ENCODE measurements at places on chromosomes 3 and 15.
A peak's percentile ranks its signal among the peaks of the same experiment; 100 is the strongest.

DNA sequence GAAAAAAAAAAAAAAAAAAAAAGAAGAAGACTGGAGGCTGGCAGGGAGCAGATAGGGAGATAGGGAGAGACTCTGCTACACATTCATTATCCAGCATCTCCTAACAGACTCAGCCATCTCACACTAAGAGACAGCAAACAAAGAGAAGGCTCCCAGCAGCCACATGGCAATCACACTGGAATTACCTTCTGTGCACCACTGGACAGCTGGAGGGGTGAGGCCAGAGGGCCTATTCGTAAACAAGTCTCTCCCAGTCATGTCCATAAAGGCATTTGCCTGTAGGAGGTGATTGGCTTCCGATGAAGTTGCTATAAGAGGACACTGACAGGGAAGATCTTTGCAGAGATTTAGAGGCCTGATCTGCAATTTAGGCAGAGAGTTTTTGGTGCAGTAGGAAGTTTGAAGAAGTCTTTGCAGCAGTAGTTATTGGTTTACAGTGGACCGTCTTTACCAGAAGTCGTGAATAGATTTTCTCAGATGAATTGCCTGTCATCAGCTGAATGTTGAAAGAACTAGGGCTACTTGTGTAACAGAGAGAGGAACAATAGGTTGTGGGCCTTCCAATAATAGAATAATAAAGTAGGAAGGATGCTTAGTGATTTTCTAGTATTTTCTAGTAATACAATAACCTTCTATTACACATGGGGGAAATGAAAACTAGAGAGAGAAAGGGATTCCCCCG is 89.7 kb downstream of the TP63 start:
- DNase-seq: no peak

DNA sequence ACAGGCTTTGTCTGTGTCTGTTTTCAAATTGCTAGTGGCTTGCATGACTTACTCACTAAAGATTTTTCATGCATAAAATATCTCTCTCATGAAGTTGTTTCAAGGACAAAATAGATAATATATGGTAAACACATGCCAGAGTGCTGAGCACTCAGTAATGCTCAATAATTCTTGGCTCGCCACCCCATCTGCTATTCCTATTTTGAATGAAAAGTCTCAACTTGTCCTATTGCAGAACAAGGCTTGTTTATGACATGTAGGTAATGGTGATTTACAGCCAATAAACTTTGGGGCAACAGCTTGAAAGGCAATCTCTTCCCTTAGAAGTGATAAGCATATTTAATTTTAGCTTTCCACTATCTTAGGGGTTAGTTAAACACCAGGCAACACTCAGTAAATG is 789.0 kb upstream of the ROBO1 start:
- DNase-seq: no peak

GRCh38 chr3:10876661-10877060 is 60.6 kb downstream of the SLC6A11 start:
- DNase-seq: no peak

DNA sequence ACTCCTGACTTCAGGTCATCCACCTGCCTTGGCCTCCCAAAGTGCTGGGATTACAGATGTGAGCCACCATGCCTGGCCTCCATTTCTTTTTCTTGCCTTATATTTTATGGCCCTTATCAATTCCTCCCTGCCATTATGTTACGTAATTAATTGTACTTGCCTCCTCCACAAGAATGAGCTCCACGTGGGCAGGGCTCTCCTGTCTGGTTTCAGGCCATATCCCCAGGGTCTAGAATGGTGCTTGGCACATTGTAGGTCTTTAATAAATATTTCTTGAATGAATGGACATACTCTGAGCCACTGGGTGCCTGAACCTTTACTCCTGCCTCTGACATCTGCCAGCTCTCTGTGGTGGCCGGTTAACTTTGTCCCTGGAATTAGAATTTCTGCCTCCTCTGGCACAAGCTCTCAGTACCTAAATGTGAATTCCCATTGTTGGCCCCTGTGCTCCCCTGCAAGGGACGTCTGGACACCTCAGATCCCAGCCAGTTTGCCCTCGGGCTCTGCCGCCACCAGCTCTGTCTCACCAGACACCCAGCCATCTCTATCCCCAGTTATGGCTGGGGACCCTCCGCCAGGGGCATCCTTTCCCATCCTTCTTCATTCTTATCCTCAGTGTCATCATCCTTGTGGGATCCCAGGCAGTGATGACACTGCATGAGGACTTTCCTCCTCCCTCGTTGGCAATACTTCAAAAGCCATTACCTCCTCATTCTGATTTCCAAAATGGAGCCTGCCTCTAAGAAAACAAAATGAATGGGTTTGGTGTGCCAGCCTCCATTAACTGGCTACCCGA is 165.6 kb upstream of the SMAD3 start:
- DNase-seq: no peak

DNA sequence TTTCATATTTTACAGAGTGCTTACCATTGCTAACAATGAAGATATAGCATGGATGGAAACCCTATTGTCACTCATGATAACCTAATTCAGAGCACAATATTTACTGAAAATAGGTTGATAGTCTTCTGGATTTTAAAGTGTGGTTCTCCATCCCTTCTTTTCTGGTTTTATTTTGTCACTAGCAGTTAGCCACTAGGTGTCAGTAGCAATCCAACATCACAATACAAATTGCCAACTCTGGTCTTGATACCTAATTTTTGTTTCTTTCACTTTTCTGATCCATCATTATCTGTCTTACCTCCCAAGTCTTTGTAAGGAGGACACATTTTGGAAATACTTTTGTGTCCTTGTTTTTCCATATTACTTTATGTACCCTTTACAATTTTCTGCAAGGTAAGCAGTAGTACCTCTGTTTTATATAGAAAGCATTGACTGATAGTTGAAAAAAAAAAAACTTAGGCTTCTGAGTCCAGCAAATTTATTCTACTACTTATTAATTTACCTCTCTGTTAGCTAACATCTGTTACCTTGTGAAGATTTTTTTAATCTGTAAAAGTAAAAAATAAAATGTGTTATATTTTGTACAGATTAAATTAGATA is 28.3 kb upstream of the CRYBG3 start:
- peak; percentile 68 for DNase-seq

Measured in NCI-H774 (cell line).